Testis (tissue), 5 donors: ENCODE measurements at places on chromosomes 11 and 22. TPM values are rescaled to one million over a fixed set of nuclear protein-coding genes. Genes with fewer than 3 reads are reported as not detected.
A peak's percentile ranks its signal among the peaks of the same experiment; 100 is the strongest.

The RFPL2 gene
- not detected for total RNA-seq

DNA sequence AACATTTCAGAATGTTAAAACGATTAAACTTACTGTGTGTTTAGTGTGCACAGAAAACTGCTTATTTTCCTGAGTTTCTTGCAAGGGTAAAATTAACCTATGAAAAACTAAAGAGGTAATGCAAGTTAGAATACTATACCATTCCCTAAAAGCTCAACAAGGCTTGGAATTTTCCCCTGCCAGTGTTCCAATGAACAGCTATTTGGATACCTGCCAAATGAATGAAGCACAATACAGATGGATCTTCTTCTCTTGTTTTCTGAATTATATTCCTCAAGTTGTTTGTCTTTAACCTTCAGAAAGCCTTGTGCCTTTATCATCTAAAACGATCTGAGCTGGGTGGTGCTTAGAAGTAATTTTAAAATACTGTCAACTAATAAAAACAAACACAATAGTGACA is 204.5 kb downstream of the LRRC4C start:
- DNase-seq = no peak

DNA sequence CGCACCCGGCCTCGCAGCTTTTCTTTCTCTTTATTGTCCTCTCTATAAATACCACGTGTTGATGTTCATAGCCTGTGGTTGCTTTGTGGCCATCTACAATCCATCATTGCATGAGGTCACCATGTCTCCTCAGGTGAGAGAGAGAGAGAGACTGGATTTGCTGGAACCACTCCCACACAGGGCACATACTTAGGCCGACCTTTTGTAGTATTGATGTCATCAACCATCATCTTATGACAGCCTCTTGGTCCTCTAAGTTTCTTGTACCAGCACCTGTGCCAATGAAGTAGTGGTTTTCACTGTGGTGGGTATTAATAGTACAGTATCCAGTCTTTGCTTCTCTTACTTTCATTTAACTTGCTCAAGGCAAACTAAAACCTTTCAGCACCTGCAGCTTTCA is 22.8 kb upstream of the P2RY6 start:
- no peak for DNase-seq

DNA sequence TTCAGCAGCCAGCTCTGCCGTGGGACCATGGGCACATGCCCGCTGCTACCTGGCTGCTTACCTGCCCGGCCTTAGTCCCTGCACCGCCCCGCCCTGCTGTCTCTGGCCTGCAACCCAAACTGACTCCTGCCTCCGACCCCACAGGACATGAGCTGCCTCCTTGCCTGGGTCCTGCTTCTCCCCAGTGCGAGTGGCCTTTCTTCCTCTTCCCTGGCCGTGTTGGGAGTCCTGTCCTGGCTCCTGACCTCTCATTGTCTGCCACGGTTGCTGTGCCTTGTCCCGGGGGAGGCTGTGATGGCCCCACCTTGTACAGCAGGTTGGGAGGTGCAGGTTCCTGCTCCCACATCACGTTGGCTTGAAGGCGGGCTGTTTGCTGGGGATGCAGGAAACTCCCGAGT is 370.0 kb downstream of the TBC1D22A start:
- no peak for DNase-seq

DNA sequence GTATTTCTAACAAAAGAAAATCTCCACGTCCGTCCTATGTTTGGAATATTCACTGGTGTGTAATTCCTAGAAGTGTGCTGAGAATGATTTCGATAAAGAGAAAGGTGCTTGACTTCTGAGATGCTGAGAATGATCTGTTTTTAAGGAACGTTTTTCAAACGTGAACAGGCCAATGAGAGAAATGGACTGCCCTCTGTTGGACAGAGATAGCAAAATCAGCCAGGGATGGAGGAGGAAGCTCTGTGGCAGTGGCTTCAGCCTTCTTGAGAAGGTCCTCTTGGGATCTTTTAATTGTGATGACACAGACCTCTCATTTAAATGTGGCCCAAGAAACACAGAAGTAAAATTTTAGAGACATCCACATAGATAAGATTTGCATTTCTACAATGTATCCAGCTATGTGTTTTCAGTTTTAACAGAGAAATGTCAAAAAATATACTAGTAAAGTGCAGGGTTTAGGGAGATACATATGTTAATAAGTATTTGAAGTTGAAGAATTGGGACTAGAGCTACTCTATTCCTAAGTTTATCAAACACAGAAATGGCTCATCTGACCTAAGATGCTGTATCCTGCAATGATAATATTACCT is 84.0 kb upstream of the RCN1 start:
- DNase-seq = peak; percentile 43

- no peak for DNase-seq
These were observed 2.0 kb downstream of the ATXN10 start for GRCh38 chr22:45673482-45674175.

DNA sequence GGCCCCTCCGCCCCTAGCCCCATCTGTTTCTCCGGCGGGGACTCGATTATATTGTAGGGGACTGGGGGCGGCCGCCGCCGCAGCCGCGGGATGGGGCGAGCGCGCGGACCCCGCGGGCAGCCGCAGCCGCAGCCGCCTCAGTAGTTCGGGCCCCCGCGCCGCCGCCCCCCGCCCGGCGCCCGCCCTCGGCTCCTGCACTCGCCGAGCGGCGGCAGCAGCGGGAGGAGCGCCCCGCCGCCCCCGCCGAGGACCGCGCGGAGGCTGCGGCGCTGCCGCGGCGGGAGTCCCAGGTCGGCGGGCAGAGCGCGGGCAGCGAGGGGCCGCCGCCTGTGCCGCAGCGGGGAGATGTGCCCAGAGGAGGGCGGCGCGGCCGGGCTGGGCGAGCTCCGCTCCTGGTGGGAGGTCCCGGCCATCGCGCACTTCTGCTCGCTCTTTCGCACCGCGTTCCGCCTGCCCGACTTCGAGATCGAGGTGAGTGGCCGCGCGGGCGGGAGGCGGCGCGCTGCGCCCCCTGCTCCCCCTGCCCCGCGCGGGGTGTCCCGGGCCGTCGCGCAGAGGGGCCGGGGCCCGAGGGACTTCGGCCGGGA is at the start of gene CECR2:
Gene CECR2 (plus strand): TSS at position 22 of the 587 bp plus-strand sequence. CDS start 324 bp downstream, at position 346.
- peak; percentile 27 for DNase-seq
